Fibroblast of villous mesenchyme (primary cell): ENCODE measurements at places on chromosomes 7 and 10. TPM values are rescaled to one million over a fixed set of nuclear protein-coding genes. Genes with fewer than 3 reads are reported as not detected.

The UBE2H gene
- 48.6 and 69.1 TPM in 2 replicates for total RNA-seq

DNA sequence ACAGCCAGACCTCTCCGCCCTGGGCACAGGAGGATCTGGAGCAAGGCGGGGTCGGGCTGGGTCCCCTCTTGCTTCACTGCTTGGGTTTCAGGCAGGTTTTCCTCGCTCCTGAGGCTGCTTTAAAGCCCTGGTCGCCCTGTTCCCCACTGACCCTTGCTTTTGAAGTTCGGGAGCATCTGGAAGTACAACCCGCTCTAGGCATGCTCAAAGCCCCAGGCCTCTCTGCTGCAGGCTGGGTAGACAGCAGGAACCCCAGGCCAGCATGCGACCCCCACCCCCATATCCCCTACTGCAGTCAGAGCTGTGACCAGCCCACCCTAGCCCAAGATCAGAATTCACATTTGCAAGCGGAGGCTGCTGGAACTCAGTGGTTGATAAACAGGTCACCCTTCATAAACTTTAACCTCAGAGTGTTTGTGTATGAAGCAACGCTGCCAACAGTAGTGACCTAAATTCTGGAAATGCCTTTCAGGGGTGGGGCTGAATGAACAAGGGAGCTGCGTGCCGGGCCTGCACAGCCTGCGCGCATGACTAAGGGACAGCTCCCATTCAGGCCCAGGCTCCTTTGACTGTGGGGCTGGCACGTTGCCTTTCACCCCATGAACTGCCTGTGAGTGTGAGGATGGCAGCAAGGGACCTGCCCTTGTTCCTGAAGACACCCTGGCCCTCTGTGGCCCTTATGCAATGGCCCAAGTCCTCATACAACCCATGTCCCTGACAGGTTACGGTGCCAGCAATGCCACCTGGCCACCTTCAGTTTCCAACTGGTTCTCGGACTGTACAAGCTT lies 52.5 kb downstream of the PROSER2 start:
- peak; percentile 84 for DNase-seq

DNA sequence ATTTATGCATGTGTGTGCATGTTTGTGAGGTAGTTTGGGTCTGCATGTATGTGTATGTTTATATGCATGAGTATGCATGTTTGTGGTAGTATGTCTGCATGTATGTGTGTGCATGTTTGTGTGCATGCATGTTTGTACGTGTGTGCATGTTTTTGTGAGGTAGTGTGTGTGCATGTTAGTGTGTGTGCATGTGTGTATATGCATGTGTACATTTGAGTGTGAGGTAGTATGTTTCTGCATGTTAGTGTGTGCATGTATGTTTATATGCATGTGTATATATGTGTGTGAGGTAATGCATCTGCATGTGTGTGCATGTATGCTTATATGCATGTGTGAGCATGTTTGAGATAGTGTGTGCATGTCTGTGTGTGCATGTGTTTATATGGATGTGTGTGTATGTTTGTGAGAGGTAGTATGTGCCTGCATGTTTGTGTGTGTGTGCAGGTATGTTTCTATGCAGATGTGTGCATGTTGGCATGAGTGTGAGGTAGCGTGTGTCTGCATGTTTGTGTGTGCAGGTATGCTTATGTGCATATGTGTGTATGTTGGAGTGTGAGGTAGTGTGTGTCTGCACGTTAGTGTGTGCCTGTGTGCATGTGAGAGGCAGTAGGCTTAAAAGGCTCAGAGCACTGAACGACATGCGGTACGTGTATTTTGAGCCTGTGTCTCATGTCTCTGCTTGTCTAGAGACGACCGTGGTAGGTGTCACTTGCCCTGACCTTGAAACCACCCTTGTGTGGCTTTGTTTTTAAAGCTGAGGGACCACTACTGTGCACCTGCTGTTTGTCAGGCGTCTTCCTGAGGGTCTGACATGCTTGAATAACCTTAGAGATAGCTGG lies 43.7 kb downstream of the PFKP start:
- no peak for DNase-seq

DNA sequence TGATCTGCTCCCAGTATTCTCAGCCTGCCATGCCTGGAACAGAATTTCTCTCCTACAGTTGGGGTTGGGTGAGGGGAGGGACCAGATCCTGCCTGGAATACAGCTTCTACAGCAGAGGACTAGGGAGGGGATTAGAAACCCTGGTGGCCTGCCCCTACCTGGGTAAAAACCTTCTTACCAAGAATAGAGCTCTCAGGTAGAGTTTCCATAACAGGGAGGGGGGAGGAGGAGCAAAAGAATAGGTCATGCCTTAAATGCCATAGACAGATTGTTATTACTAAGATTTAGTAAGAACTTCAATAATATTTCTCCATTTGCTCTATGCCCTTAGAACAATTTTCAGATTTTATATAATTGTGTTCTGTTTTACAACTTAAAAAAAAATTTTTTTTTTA lies 33.5 kb upstream of the TSPAN33 start:
- no peak for DNase-seq

- DNase-seq: no peak
These were observed 120.2 kb upstream of the ODAD2 start for GRCh38 chr10:28118985-28119628.

The DENND10 gene
- total RNA-seq: 71.2 and 94.6 TPM in 2 replicates

- peak; percentile 84 for DNase-seq
These were observed 736 bp downstream of the SKIDA1 start for GRCh38 chr10:21524526-21525366.

GRCh38 chr7:159068893-159069448 lies 75.7 kb downstream of the VIPR2 start:
- DNase-seq: no peak

DNA sequence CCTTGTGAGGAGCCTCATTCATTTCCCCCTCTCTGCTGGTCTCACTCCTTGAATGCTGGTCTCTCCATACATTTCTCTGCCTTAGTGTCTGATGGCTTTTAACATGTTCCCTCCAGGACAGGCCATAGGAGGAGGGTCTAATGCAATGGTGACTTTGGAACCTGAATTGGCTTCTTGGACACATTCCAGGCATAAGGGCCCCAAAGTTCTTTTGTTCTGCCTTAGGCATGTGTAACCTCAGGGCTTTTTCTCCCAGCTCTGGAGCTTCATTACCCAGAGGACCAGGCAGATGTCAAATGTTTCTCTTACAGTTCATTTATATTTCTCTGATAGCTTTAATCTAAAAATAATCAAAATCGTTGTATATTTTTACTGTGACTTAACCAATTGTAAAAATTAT lies 162.6 kb downstream of the SDK1 start:
- DNase-seq: no peak

The CDH23 gene
- total RNA-seq: under 0.01 TPM in 2 replicates

The VSTM2A gene
- total RNA-seq: not detected in 2 replicates

DNA sequence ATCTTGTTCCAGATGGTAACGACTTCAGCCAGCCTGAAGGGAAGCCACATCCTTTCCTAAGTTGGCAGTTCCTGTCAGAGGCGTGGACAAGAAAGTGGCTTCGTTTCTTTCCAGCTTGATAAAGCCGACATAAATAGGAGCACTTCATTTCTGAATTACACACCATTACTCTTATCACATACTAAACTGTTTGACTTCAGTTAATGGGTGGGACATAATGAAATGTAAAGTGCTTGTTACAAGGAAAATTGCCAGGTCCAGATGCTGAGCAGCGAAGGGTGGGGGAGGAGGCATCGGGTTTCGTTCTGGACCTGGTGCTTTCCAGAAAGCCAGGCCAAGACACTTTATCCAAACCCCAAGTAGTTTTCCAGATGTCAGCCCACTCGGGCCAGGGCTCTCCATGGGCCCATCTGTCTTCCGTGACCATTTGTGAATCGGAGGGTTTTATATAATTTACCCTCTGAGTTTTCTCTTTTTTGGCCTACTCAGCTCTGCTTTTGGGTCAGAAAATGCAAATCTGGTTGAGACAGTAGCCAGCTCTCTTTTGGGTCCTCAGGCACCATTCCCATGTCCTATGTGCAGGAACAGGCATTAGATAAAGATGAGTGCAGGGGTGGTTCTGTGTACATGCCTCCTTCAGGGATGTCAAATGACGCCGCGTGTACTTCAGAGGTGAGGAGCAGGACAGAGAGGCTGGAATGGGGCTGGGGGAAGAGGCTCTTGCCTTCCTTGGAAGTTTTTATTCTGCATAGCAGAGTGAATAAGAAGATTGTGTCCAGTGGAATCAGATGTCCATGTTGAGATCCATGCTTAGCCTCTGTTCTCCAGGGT lies 90.2 kb downstream of the TACC2 start:
- DNase-seq: no peak

GRCh38 chr7:55133630-55134358 lies 115.0 kb downstream of the EGFR start:
- peak; percentile 98 for DNase-seq

The UCMA gene
- not detected in 2 replicates for total RNA-seq

The CYP3A4 gene
- total RNA-seq: not detected in 2 replicates

DNA sequence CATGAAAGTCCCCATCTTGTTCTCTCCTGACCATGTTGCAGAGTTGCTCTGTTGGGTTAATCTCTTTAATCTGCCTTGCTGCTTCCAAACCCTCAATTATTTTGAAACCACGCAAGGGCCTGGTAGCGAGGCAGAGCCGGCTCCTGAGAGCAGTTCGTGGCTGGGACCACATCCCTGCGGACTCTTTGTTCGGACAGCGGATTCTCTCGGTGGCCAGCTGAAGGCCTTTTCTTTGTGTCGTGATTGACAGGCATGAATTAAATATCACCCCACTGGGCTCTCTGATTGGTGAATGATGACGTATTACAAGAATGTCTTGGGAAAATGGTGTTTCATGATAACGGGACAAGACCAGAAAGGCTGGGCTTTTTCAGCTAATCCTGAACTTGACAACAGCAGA lies 66.9 kb upstream of the ARHGAP21 start:
- no peak for DNase-seq

The COMMD3 gene
- 32.9 and 38.4 TPM in 2 replicates for total RNA-seq

GRCh38 chr10:54666192-54666591 lies 134.8 kb downstream of the PCDH15 start:
- no peak for DNase-seq

GRCh38 chr7:27242154-27242553 lies 448 bp upstream of the EVX1 start:
- no peak for DNase-seq

The LIPF gene
- not detected in 2 replicates for total RNA-seq

The SCART1 gene
- 2.6 and 4.2 TPM in 2 replicates for total RNA-seq

- peak; percentile 80 for DNase-seq
These were observed 40.6 kb upstream of the ABCA13 start for GRCh38 chr7:48130658-48131108.

DNA sequence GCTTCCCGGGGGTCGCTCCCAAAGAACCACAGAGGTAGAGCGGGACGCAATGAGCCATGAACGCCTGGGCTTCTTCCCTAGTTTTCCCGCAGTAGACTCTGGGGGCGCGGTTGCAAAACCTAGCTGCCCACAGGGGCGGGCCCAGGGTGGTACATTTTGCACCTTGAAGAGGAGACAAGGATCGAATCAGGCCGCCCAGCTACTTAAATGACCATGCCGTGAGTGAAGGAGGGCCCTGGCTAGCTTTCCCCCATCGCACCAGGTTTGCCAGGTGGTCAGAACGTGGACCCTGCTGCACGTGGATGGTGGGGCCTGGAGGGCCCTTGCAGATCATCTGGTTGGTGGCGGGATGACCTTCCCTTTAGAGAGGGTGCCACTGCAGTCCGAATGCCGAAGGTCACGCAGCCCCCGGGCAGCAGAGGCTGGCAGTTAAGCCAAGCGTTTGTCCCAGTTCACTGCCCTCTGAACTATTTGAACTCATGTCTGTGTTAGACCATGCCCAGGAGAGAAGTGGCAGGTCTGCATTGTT lies 604 bp upstream of the SHTN1 start:
- DNase-seq: peak; percentile 10

DNA sequence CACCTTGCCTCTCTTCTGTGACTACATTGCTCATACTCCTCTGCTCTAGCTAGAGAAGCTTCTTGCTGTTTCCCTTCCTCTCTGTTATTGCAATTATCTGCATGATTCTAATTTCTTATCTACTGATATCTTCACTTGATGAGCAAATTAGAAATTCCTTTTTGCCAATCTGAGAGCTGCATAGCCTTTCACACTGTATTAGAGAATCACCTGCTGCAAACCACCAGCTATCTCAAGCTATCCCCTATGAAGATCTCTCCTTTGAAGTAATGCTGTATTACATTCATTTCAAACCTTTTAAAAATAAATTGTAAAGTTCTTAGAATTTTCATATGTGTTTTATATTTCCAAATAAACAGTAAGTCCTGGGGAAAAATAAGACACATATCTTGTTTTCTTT lies 89.0 kb upstream of the ZNF804B start:
- DNase-seq: no peak

DNA sequence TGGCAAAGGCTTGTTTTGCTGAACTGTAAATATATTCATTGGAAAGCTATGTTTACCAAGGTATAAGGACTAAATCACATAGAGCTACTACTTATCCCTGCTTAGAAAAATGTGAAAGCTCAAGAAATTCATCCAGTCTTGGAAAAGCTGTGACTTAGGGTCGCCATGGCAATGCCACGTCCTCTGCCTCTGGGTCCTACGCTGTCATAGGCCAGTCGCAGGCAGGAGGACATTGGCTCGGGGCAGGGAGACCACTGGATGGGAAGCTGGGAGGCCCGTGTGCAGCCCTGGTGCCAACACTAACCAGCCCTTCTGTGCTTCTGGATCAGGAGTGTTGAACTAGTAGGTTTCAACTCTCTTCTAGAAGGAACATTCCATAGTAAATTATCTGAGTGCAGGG lies 67.3 kb upstream of the PDZD8 start:
- DNase-seq: no peak

GRCh38 chr7:152594801-152595200 lies 81.1 kb downstream of the XRCC2 start:
- DNase-seq: no peak

The MMRN2 gene
- total RNA-seq: 0.86 and 2.3 TPM in 2 replicates

- peak; percentile 55 for DNase-seq
These were observed 92.4 kb downstream of the ARID5B start for GRCh38 chr10:61993711-61994401.

The SAMD9L gene
- total RNA-seq: 18.0 and 40.6 TPM in 2 replicates

GRCh38 chr7:35749556-35749955 lies 51.3 kb upstream of the SEPTIN7 start:
- DNase-seq: peak; percentile 93

GRCh38 chr7:26340476-26341018 lies 48.9 kb downstream of the SNX10 start:
- DNase-seq: no peak

DNA sequence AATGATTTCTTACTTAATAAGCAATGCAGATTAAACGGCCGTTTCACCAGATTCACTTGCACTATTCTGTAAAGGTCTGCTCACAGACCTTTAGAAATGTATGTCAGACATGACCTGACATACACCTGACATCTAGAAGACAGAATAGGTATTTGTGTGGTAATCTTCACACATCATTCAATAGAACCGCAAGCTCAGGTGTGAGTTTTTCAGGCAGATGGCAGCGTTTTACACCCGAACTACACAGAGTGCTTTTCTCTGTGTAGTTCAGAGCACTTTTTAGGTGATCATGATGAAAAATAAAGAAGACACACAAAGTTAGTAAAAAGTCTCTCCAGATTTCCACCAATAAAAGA lies 63.2 kb downstream of the PRKCQ start:
- DNase-seq: no peak
